Spinal cord (tissue), 10 donors: ENCODE measurements at places on chromosomes 16 and 17. TPM values are rescaled to one million over a fixed set of nuclear protein-coding genes. Genes with fewer than 3 reads are reported as not detected.

The NOL3 gene
- 17.9 TPM for total RNA-seq

The KRT14 gene
- total RNA-seq = 1.4 TPM

The OMG gene
- 62.6 TPM for total RNA-seq

The KCNH4 gene
- 0.30 TPM for total RNA-seq

The C17orf50 gene
- not detected for total RNA-seq

The RASD1 gene
- total RNA-seq = 3.2 TPM

The HNF1B gene
- not detected for total RNA-seq

The CDK3 gene
- 3.8 TPM for total RNA-seq

The NOXO1 gene
- total RNA-seq = 0.40 TPM

The KRTAP4-4 gene
- total RNA-seq = not detected

The MATCAP1 gene
- total RNA-seq = 34.6 TPM

The TERB1 gene
- total RNA-seq = not detected

The DNAAF8 gene
- total RNA-seq = 4.1 TPM

The RNF227 gene
- 3.8 TPM for total RNA-seq

The MCRIP2 gene
- 28.1 TPM for total RNA-seq

The ZFP3 gene
- 8.9 TPM for total RNA-seq

The PLXDC1 gene
- total RNA-seq = 10.1 TPM

The CCL4L2 gene
- 10.4 TPM for total RNA-seq

The IL34 gene
- 13.4 TPM for total RNA-seq

The WDR59 gene
- 30.2 TPM for total RNA-seq

The MYOCD gene
- 0.20 TPM for total RNA-seq

The KRT25 gene
- not detected for total RNA-seq

The KRT33A gene
- total RNA-seq = not detected

The KRTAP2-2 gene
- total RNA-seq = not detected

The NEUROD2 gene
- 1.6 TPM for total RNA-seq

The CCL14 gene
- 1.7 TPM for total RNA-seq

The TMEM114 gene
- 0.79 TPM for total RNA-seq

The KRT27 gene
- total RNA-seq = not detected

The TAOK2 gene
- 42.2 TPM for total RNA-seq

The SPN gene
- total RNA-seq = 0.88 TPM

The STX1B gene
- 16.0 TPM for total RNA-seq

The PNMT gene
- 6.1 TPM for total RNA-seq

The ZNF597 gene
- 5.0 TPM for total RNA-seq

The TBC1D3K gene
- total RNA-seq = not detected

The CLEC19A gene
- 0.50 TPM for total RNA-seq

The MYO1C gene
- 38.4 TPM for total RNA-seq

The C1QTNF1 gene
- 15.5 TPM for total RNA-seq
